ENCODE measurements at places on chromosomes 13 and 19. TPM values are rescaled to one million over a fixed set of nuclear protein-coding genes. Genes with fewer than 3 reads are reported as not detected.

MAB21L1 gene
- 0.63 TPM for total RNA-seq

GRCh38 chr13:44739120-44739519 lies 163.0 kb upstream of the TSC22D1 start:
- H3K4me3 ChIP-seq, result no peak overlapping the region
- no peak overlapping the region for H3K27ac ChIP-seq
- no peaks in the 10 kb centered on the region for H3K27me3 ChIP-seq
- peaks cover 10% of the 10 kb centered on the region for H3K4me1 ChIP-seq
- no peaks in the 10 kb centered on the region for H3K36me3 ChIP-seq
- DNase-seq, result no peak

- no peaks in the 10 kb centered on the region for H3K36me3 ChIP-seq
- H3K27me3 ChIP-seq, result no peaks in the 10 kb centered on the region
- DNase-seq, result no peak
- no peak overlapping the region for H3K4me3 ChIP-seq
Observed at GRCh38 chr13:39616087-39616694, 13.2 kb upstream of the LHFPL6 start.

PRR20D gene
- total RNA-seq, result not detected

DNA sequence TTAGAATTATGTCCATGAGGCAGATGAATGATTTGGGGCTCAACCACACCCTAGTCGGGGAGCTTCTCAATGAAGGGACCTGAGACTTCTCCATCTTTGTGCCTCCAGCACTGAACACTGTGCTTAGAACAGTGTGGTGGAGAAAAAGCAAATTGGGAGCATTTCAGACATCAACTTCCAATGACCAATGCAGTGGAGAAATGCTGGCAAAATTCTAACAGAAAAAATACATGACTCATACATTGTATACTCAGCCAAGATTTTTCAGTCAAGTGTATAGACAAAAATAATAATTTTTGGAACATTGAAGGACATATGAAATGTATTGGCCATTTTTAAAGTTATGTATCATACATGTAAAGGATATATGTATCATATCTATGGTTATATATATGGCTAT lies 134.7 kb downstream of the FGF14 start:
- no peaks in the 10 kb centered on the region for H3K27me3 ChIP-seq
- H3K4me1 ChIP-seq, result no peaks in the 10 kb centered on the region
- H3K4me3 ChIP-seq, result no peak overlapping the region
- no peaks in the 10 kb centered on the region for H3K36me3 ChIP-seq

NUDT15 gene
- total RNA-seq, result 9.7 TPM

GRCh38 chr19:56109226-56109625 lies 11.9 kb downstream of the ZNF787 start:
- H3K27me3 ChIP-seq, result no peaks in the 10 kb centered on the region
- peak overlapping the region; percentile 61 for H3K4me3 ChIP-seq
- H3K4me1 ChIP-seq, result peaks cover 75% of the 10 kb centered on the region
- no peaks in the 10 kb centered on the region for H3K36me3 ChIP-seq
- H3K27ac ChIP-seq, result no peak overlapping the region

Data from thoracic aorta (tissue), 2 donors.